ENCODE measurements at places on chromosomes 2 and 18.

GRCh38 chr2:11043245-11043644 is 112.0 kb upstream of the SLC66A3 start:
- no peak for DNase-seq

- no peak for DNase-seq
These were observed 13.2 kb upstream of the MYO1B start for GRCh38 chr2:191231995-191232394.

DNA sequence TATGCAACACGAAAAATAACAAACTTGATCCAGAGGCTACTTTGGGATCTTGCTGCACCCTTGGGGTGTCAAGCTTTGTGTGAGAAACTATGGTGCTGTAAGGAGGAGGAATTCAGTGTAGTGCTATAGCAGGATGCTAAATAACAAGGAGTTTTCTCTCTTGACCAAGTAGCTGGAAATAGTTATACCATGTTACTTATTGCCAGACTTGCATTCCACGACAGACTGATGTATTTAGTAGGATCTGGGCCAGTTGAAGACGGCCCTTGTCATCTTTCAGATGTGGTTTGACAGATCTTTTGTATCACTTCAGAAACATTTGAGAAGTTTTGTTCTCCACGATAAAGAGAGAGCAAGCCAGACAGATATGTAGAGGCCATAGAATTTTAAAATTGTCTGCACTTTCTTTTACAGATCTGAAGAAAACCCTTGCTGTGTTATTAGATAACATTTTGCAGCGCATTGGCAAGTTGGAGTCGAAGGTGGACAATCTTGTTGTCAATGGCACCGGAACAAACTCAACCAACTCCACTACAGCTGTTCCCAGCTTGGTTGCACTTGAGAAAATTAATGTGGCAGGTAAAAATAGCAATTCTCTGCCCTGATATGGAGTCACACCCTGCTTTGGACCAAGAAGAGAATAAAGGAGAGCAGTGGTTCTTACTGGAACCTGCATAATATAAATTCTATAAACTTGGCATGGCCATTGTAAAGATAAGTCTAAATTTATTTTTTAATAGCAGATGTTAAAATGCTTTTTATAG is 16.3 kb downstream of the MGAT5 start:
- no peak for DNase-seq

GRCh38 chr2:86002375-86002774 is 103.3 kb downstream of the POLR1A start:
- no peak for DNase-seq

DNA sequence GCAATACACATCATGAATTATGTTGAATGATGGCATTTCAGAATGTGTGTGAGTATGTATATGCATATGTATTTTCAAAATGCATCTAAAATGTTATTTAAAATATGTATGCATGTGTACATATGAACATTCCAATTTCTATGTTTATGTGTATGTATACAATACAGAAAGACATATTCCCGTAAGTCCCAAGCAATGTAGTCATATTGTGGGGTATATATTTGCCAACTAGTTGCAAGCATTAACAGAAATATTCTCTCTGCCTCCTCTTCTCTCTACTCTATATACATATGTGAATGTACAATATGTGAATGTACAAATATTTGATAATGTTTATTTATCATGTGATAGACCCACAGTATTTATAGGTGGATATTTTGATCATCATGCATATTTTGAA is 345.8 kb upstream of the ZEB2 start:
- no peak for DNase-seq

Data from activated CD4-positive, alpha-beta T cell treated with anti-CD3 and anti-CD28 coated beads, Interleukin-2, amount 10 ng/mL, durations not matched to agents 7 days and 5 days (primary cell).